ENCODE measurements at places on chromosomes 16 and 17.

DNA sequence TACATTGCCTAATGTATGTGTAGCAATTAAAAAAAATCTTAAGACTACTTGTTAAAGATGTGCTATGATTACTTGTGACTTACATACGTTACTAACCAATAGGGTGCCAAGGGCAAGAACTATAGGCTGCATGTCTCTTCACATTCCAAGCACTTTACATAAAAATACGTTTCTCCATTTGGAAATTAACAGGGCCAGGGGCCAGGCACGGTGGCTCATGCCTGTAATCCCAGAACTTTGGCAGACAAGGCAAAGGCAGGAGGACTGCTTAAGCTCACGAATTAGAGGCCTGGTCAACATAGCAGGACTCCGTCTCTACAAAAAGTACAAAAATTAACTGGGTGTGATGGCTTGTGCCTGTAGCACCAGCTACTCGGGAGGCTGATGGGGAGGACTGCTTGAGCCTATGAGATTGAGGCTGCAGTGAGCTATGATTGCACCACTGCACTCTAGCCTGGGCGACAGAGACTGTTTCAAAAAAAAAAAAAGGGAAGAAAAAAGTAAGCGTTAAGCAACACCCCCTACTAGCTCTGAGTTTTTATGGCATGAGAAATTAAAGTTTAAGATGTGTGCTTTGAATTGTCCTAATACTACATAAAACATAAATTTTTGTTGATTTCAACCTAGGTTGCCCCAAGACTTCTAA, 12.3 kb downstream of the PSMD12 start:
- no peak for DNase-seq

DNA sequence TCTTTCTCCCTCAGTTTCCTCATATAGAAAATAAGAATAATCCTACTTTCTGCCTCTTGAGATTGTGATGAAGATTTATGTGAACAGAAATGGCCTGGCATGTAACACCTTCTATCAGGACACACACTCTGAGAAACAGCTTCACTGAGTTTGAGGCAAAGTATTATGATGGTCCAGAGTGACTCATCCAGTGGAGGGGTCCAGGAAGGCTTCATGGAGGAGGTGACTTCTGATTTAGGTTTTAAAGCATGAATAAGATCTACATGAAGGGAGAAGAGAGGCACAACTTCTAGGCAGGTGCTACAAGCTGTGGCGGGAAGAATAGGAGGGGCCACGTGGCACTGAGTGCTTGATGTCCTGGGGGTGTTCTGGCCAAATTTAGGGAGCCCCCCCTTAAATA, 124.4 kb upstream of the SDK2 start:
- no peak for DNase-seq

- no peak for DNase-seq
Observed at GRCh38 chr17:62778990-62779681, 29.0 kb downstream of the MARCHF10 start.

GRCh38 chr17:64580384-64581315, 73.9 kb downstream of the CEP95 start:
- DNase-seq: no peak

- DNase-seq: no peak
Observed at GRCh38 chr16:46947900-46948547, 25.4 kb downstream of the DNAJA2 start.

- DNase-seq: no peak
Observed at GRCh38 chr16:51382211-51382610, 231.1 kb upstream of the SALL1 start.

GRCh38 chr17:46916211-46916610, 6.7 kb upstream of the GOSR2 start:
- no peak for DNase-seq

- no peak for DNase-seq
Observed at GRCh38 chr17:1484676-1485422, 7.6 kb downstream of the MYO1C start.

- no peak for DNase-seq
Observed at GRCh38 chr16:81004646-81005353, 1.9 kb downstream of the CMC2 start.

DNA sequence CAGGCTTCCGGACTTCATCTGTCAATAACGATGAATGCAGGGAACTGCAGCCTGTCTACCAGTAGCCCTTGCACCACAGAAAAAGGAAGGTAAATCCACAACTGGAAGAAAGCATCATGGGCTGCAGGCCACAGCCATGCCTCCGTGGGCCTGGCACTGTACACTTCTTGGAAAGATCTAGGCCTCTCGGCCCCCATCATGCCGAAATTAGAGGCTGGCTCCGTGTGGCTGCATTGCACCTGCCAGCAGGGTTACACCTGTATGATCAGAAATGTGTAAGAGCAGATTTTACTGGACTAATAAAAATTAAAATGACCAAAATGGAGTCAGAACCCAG, 52.2 kb downstream of the SDK2 start:
- no peak for DNase-seq

- no peak for DNase-seq
Observed at GRCh38 chr17:34579979-34580684, 750 bp downstream of the TMEM132E start.

DNA sequence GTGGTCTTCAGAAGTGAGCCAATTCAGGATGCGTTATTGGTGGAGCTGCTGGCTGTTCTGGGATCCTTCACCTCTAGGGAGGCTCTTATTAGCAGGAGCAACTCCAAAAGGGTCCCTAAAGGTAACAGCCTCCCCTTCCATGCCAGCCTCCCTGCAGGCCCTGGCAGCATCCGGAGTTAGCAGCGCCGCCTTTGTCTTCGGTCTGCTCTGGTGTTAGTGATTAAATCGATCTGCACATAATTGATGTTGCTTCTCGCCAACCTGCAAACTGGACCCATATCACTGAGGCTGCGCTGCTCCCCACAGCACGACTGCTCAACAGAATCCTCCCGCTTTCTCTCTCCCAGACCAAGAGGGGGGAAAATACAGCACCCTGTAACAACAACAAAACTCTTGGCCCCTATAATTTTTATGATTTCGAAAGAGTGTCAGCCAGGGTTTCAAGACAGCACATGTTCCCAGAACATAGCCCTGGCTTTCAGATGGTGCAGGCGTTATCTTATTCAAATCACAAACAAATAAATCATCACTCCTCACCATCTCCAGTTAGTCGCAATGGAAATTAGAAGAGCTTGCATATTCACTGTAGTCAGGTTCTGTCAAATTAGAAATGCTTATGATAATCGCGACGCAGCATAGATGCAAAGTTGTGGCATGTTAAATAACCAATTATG, 76.0 kb downstream of the IRX3 start:
- no peak for DNase-seq

GRCh38 chr17:8466456-8466855, 30.8 kb downstream of the NDEL1 start:
- DNase-seq: no peak

GRCh38 chr17:41680426-41681040, 8.2 kb upstream of the EIF1 start:
- DNase-seq: no peak

DNA sequence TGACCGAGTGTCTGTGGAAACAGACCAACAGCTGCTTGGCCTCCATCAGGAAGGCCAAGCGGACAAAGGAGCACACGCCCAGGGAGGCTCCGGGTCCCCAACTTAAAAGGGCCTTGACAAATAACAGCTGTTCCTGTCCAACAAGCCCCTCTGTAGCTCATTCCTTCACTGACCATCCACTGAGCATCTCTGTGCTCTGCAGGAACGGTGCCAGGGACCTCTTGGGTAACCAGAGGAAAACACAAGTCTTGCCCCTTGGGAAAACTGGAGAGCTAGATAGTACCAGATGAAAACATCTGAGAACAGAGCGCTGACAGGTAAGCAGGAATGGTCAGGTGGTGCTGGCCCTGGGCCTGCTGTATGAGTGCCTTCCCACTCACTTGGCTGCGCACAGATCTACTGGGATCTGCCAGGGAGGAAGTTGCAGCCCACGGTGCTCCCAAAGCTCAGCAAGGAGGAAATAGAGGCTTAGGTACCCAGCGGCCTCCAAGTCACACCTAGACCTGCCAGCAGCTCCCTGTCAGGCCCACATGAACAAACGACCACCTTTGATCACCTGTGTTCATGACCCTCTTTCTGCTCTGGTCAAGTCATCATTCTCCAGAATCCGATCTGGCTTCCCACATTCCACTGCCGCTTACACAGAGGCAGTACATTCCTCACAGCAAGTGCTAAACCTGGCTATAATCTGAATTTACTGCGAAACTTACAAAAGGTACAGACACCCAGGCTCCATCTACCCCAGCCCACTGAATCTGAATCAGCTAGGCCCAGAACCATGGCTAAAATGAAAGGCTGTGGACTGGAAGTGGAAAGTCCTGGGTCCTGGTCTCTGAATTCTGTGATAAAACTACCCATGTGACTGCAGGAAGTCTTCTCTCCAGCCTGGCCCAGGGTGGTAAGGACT, 12.5 kb downstream of the DCAKD start:
- no peak for DNase-seq

- no peak for DNase-seq
Observed at GRCh38 chr17:75269844-75270217, 1.2 kb downstream of the MIF4GD start.

DNA sequence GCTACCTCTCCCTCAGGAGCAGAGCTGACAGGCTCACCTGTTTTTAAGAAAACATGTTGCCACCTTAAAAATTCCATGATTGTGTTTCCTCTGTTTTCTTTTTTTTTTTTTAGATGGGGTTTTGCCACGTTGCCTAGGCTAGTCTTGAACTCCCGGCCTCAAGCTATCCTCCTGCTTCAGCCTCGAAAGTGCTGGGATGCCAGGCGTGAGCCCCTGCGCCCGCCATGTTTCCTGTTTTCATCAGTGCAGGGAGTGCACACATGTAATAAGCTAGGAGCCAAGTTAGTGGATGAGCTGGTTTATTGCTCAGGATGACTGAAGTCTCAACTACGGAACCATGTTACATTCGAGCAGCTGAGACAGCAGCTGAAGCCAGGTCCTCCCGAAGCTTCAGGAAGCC, 13.6 kb downstream of the MRM3 start:
- no peak for DNase-seq

- DNase-seq: no peak
Observed at GRCh38 chr16:90046971-90047713, 27.9 kb upstream of the DBNDD1 start.

GRCh38 chr17:39979893-39980350, 685 bp upstream of the PSMD3 start:
- DNase-seq: no peak

- DNase-seq: no peak
Observed at GRCh38 chr17:48024149-48025039, 13.2 kb downstream of the COPZ2 start.

GRCh38 chr17:7219812-7220592, at the start of the genes ACADVL and DLG4:
TSS of gene ACADVL (plus strand) at chr17:7219938. CDS start at chr17:7219985, 47 bp downstream.
TSS of gene DLG4 (minus strand) at chr17:7219836.
- peak; percentile 61 for DNase-seq

- no peak for DNase-seq
Observed at GRCh38 chr17:40886090-40886489, 1.0 kb upstream of the KRT20 start.

DNA sequence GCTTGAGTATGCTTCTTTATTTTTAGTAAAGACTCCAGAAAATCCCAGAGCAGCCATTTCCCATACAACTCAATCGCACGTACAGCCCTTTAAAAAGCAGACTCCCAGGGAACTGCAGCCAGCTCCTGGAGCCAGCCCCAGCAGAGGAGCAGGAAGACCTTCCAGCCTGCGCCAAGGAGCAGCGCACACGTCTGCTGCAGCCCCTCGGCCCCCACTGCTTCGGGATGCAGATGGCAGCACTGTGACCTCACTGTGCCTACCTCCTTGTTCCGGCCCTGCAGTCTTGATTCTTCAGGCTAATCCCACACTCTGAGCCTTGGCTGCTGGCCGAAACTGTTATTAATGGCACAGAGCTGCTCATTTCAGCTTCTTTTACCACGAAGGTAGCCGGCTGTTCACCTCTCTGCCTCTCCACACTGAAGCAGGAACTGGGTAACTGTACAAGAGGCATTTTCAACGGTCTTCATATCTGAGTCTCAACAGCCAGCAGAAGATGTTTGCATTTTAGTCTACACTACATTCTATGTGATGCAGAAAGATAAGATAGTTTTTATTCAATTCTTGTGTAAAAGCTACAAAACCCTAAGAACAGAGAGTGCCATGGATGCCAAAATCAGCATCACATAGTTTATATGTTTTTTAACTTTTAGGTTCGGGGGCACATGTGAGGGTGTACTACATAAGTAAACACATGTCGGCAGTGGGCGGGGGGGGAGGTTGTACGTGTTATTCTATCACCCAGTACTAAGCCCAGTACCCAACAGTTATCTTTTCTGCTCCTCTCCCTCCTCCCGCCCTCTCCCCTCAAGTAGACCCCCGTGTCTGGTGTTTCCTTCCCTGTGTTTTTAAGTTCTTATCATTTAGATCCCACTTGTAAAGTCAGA, 130.9 kb downstream of the ANKRD11 start:
- no peak for DNase-seq

GRCh38 chr17:57584050-57584551, 161.0 kb downstream of the CCDC182 start:
- DNase-seq: no peak

DNA sequence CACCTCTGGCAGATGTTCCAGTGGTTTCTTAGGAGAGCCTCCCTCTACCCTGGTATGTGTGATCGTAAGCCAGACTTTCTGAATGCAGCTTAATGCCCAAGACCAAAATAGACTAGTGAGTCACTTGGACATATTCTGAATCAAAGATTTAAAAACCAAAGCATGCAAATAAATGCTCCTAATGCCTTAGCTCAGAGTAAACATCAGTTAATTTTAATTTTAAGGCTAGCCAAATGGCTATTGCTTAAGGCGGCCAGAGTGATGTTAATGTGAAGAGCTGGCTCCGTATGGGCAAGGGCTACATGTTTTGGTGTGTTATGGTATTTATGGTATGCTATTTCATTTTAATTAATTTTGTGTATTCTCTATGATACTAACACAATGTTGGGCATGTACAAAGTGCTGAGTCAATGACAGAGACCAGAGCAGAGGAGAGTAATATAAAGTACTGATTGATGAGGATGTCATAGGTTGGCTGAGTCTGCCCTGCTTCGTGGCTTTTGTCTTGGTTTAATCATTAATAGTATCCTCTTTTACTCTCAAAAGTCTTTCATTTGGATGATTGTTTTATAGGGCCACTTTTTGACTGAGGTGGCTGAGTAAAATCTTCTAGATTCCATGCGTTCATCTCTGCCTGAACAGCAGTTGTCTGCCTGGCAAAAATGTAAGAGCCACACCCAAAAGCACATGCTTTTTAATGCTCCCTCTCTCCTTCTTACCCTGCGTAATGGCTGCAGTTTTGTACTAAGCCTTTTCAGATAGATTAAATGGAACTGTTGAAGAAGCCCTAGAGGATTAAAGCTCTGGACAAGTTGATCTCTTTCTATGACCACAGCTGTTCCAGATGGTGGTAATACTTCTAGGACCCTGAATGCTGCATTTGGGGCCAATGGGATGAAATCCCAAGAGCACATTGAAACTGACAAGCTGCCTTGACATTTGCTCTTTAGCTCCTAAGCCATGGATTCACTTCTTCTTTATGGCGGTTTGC, 59.6 kb downstream of the MAP2K6 start:
- DNase-seq: no peak

Data from activated CD4-positive, alpha-beta T cell treated with anti-CD3 and anti-CD28 coated beads, Interleukin-2, amount 50 U/mL, for 24 hours (primary cell).